ENCODE measurements at places on chromosomes 7 and 10.

DNA sequence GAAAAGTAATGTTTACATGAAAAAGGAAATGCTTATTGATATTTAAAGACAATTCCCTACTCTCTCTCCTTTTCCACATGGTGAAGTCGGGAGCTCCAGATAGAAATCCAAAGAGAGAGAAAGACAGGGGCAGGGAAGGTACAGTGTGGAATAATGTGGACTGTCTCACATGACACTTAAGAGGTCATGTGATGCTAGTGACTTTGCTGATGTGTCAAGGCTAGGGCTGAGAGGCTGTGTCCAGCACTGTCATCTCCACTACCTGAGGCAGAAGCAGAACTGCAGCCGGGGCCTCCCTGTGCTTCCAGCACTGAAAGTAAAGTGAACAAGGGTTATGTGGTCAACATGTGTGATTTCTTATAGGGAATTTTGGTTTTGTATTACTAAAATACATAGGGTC lies 26.0 kb downstream of the NRG3 start:
- DNase-seq: no peak

DNA sequence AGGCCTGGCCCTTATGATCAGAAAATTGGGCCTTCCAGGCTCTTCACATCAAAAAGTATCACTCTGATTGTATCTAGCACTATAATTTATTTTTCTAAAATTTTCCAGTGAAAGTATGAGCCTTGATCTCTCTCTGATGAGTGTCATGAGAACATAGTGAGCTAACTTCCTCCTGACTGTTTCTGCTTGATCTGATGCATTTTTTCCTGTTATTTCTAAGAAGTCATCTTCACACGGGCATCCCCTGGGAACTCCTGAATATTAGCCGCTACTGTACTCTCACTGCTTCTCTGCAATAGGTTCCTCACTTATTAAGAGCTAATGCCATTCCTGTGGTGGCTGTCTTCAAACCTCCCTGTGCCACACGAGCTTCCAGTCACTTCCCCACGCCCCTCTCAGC lies 63.1 kb upstream of the ZPBP start:
- no peak for DNase-seq

- DNase-seq: no peak
These were observed 733.9 kb upstream of the PHF14 start for GRCh38 chr7:10239695-10240345.

DNA sequence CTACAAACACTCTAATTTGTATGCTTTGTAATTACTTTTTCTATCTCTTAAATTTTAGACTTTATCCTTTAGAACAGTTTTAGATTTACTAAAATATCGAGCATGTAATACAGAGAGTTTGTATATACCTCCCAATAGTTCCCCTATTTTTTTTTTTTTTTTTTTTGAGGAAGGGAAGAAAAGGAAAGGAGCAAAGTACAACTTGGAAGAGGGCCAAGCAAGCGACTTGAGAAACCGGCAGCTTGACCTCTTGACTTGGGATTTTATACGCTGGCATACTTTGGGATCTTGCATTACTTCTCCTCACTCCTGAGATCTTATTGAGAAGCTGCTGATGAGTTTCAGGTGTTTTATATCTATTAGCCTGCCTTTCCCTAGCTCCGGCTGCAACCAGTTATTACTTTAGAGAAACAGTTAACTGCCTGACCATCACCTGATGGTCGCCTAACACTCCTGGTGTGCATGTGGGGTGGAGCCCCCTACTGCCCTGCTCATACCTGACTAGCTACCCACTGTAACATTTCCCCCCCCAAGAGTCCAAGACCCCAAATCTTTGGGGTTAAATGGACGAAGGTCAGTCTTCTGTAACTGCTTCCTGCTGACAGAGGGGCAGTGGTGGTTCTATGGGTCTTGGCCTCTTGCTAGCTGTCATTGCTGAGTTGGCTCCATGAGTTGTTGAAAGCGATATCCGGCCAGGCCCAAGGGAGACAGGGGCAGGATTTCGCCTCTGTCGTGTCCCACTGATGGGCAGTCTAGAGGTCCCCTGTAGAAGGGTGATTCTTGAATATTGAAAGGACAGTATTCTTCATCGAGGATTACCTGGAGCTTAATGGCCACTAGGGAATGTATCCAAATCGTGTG lies 28.5 kb downstream of the MKLN1 start:
- no peak for DNase-seq

- DNase-seq: no peak
These were observed 197.6 kb downstream of the WDR11 start for GRCh38 chr10:121048749-121049148.
